ENCODE measurements at places on chromosomes 1 and 21.
A peak's percentile ranks its signal among the peaks of the same experiment; 100 is the strongest.

DNA sequence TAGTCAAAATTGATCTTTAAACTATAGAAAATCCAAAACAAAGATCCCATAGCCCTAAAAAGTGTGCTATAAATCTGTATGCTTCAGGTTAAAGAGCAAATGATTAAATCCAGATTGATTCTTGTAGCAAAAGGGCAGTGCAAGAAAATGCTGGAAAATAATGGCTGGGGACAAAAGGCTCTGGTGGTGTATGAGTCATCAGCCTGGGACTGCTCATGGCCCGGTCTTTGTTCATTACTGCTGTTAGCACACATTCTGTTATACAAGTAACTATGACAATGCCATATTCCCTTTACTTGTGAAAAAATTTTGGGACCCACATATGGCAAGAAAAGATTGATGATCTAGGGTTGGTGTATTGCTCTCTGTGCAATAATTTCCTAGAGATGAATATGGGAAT, 89.1 kb downstream of the RWDD3 start:
- no peak for DNase-seq

- DNase-seq, result no peak
Observed at GRCh38 chr1:232084584-232085223, 458.1 kb downstream of the DISC1 start.

DNA sequence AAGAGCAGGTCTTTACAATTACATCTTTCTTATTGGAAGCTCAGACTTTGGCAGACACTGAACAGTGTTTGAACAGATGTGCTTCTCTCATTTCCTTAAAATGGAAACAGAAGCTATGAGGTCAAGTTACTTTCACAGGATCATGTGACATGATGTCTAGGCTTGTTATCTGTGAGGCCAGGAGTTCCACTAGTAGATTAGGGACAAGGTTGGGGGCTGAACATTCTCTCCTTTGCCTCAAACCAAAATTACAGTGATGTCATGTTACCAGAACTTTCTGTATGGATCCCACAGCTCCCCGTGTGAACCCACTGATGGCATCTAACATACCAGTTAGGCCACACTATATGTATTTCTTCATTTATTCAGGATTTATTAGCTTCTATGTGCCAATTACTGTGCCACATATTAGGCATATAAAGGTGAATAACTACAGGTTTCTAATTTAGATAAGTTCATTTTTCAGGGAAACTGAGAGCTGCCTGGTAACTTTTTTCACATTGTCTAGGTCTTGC, 6.0 kb downstream of the DYNLT5 start:
- DNase-seq, result peak; percentile 40

GRCh38 chr1:233244183-233244582, 51.3 kb downstream of the PCNX2 start:
- DNase-seq, result no peak

DNA sequence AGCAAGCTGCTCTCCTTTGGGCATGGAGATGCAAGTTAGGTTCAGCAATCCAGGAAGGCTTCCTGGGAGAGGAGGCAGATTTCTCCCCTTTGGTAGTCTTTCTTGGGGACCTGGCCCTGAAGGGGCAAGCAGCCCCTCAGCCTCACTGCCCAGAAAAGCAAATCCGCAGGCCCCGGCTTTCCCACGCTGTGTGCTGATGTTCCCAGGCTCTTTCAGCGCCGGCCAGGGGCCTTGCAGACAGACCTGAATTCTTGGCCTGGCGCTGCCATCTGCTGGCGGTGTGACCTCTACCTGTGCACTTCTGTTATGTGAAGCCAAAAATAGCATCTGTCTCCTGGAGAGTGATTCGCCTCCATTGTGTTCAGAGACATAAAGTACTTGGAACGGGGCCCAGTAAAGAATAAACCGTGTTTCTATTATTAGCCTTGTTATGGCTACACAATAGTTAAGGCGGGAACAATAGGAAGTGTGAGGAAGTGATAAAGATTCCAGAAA, 64.8 kb downstream of the ALPL start:
- DNase-seq, result peak; percentile 31

GRCh38 chr1:109089242-109090015, 1.1 kb upstream of the TMEM167B start:
- DNase-seq, result peak; percentile 69

- DNase-seq, result no peak
Observed at GRCh38 chr21:31908106-31909031, 35.5 kb downstream of the HUNK start.

- DNase-seq, result peak; percentile 21
Observed at GRCh38 chr1:87330057-87330884, 1.6 kb downstream of the LMO4 start.

DNA sequence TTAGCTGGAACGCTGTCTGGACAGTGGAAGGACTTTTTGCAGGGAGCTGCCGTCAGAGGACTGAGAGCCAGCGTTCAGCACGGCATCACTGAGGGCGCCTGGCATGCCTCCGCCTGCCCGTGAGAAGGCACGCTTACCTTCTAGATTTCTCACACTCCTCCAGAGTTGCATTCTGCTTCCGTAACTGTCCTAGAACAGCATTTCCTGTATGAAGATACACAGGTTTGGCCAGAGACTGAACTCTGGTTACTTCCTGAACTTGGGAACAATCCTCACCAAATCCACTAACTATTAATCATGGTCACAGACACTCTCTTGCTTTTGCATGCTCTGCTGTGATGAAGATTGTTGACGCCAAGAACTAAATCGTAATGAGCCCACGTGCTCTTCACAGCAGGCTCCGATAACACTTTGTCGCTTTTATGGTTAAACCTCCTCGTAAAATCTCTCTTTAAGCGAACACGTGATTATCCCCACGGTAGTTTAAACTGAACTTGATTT, 93.5 kb downstream of the KIF26B start:
- no peak for DNase-seq

DNA sequence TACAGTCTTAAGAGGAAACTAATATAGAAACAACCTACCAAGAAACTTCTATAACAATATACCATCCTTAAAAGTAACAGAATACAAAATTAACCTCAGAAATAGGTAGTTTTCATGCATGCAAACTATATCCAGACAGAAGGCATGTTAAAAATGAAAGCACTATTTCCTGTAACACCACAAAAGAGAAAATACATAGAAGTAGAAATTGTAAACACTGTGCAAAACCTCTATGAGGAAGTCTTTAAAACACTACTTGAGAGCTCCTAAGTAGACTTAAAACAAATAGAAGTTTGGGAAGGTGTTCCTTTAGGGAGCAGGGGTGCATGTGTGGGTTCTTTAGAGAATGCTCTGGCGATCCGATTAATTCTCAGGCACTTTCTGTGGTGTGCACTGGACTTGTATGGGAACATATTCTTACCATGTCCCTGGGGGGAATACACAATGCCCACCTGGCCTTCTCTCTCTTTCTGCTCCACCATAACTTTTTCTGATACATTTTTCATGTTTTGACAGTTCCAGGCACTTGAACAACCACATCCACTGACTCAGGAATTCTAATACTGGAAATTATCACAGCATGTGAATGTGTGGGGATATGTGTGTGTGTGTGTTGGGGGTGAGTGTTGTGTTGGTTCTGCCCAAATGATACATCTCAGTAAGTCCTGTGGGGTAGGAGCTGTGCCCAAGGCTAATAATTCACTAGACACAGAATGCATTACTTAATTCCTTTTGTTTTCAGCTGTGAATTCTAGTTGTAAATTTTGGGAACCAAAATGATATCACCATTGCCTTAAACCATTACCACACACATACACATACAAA, 866.3 kb upstream of the B3GALT2 start:
- DNase-seq, result no peak

DNA sequence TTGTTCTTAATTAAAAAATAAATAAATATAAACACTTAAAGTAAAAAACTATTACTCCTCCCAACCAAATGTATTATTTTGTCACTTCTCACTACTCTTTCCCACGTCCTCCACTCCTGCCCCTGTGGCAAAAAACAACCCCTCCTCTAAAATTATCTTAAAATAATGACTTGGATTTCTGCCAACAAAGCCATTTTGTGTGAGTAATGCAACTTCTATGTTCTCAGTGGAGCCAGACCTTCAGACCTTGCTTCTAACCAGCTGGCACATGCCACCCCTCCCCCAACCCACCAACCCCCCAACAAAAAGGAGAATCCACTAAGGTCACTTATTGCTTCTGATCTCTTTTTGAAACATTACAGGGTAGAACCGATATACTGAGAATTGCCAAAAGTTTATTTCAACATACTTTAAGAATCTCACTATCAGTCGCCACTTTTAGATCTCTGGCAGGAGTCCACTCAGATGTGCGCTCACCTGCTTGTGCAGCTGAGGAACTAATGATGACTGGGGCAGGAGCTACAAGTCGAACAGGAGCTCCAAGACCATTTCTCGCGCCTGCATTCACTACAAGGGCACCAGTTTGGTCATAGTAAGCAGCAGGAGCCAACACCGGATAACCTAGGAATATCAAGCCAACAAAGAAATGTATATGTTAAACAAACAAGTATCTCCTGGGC, 58.3 kb upstream of the SDC3 start:
- DNase-seq, result peak; percentile 47

- DNase-seq, result no peak
Observed at GRCh38 chr1:108521990-108522393, 37.9 kb upstream of the EEIG2 start.

- no peak for DNase-seq
Observed at GRCh38 chr1:203103216-203103615, 17.4 kb upstream of the MYOG start.

GRCh38 chr1:106883208-106883607, 173.3 kb upstream of the PRMT6 start:
- no peak for DNase-seq

GRCh38 chr1:204524986-204525385, 8.8 kb downstream of the MDM4 start:
- no peak for DNase-seq

DNA sequence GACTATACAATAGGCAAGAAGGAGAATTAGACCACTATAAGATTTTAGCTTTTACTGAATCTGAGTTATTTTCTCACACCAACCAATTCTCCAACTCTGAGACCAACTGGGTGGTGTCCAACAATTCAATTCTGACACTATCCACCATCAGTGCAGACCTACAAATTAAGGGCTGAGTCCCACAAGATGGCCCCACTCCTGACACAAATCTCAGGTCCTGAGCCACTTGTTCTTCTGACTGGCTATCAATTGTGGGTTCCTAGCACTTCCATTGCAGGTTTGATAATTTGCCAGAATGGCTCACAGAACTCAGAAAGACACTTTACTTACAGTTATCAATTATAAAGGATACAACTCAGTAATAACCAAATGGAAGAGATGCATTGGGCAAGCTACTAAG, 6.7 kb downstream of the ERO1B start:
- DNase-seq, result no peak

GRCh38 chr1:224635356-224635755, 19.2 kb downstream of the CNIH3 start:
- no peak for DNase-seq

Measured in hematopoietic multipotent progenitor cell treated with erythropoietin and hydrocortisone succinate and interleukin-3 and kit ligand, for 15 days (in vitro differentiated cells).